Astrocyte (in vitro differentiated cells and primary cell): ENCODE measurements at places on chromosomes 3 and 15.
A peak's percentile ranks its signal among the peaks of the same experiment; 100 is the strongest.

GRCh38 chr3:45826321-45826720, 15.6 kb downstream of the LZTFL1 start:
- no peak for DNase-seq

- peak; percentile 19 for DNase-seq
These were observed 357.4 kb downstream of the TBL1XR1 start for GRCh38 chr3:176839901-176840300.

GRCh38 chr15:45184562-45185041, 3.2 kb downstream of the SHF start:
- no peak for DNase-seq

DNA sequence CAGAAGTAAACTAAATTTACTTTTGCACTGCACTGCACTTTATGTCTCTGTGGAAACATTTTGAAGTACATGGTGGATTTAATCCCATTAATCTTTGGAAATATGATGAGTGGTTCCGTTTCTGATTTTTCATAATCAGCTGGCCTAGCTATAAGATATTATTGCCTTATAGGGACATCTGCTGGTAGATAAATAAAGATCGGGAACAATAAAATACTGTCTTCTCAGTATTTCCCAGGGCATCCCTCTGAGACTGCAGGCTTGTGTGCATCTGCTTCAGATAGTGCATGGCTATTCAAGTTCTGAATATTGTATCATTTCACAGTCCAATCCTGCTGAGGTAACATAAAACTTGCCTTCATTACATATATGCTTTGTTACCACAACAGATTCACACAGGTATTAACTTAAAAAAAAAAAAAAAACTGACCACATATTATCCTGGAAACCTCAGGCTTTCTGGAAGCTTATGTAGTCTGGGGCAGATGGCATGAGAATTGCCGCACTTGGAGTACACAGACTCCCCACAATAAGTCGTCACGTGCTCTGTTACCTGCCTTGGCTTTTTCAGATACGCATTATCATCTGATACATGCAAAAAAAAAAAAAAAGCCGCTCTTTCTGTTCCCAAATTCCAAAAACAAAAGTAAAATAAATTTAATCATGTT, 330.8 kb upstream of the AGTR1 start:
- no peak for DNase-seq

GRCh38 chr15:99467853-99468464, 97.8 kb upstream of the MEF2A start:
- DNase-seq = peak; percentile 42

DNA sequence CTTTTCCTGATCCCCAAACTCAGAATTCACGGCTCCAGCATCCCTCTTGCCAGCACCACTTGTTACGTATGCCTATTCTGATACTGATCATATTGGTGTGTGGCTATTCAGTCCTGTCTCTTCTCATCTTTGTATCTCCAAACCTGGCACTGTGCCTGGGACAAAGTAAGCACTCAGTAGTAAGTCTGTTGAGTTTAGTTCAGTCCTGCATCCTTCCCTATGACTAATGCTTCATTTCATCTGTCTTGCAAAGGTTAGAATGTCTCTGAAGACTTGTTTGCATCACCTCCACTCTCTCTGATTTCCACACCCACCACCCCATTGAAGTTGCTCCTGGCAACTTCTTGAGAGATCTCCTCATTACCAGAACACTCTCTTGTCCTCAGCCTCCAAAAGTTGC, 80.3 kb downstream of the HMG20A start:
- DNase-seq = peak; percentile 32

GRCh38 chr3:178709051-178709450, 172.8 kb downstream of the KCNMB2 start:
- no peak for DNase-seq

DNA sequence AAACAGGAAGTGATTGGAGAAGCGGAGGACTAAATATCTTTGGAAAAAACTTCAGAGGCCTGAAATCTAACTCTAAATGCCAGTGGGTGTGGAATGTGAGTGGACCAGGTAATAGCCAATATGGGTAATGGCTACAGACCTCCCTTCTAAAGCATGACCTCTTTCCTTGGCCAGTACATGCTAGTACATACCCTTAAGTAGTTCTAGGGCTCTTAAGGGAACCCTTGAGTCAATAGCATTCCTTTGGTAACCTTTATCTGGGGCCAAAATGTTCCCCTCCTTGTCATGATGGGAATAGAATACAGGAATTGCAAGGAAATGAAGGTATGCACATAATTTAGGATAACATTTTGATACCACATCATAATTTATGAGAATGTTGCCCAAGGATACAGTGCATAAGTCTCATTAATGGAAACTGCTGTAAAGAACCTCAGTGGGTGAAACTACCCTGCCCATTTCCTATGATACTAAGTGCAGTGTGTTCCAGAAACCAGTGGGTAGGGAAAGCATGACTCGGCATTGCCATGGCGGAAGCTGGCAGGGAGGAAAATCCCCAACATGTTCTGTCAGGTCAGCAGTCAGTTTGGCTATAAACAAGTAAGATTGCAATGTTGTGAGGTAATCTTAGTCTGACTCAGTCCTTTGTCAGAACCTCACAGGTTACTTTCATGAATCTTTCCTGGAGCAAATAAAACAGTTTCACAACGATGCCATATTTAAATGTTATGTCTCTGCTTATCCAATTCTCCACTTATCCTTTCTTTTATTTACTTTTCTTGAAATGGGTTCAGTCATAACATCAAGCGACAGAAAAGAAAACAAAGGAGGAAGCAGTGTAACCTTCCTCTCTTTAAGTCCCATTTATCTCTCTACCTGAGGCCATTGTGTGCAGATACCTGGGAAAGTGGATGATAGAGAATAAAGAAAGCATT, 23.5 kb upstream of the RAP2B start:
- peak; percentile 95 for DNase-seq

DNA sequence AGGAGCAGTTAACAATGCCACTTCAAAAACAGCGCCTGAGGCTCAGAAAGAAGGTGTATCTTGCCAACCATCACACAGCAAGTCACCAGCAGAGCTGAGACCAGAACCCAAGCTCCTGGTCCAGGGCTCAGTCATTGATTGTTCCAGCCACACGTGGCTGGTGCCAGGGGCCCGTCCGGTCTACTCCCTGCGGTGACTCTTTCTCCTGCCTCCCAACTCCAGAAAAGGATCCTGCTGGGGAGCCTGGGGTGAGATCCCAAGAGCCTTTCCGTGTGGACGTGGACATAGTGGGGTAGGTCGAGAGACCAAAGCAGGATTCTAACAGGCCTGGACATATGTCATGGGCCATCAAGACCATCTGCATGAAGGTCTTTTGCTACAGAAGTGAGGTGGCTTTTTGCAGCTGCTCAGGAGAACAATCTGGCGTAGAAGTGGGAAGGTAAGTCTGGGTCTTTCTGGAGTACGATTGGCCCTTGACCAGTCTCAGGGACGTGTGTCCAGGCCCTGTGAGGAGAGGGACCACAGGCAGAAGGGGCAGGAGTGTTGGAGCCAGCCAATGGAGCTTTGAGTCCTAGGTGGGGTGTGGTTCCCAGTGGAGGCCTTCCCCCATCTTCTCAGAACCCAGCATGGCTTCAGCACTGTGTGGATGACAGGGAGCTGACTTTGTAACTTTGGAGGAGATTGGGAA, 105.4 kb downstream of the HMG20A start:
- DNase-seq = no peak

- DNase-seq = peak; percentile 45
These were observed 195.1 kb downstream of the GHSR start for GRCh38 chr3:172253200-172253599.

DNA sequence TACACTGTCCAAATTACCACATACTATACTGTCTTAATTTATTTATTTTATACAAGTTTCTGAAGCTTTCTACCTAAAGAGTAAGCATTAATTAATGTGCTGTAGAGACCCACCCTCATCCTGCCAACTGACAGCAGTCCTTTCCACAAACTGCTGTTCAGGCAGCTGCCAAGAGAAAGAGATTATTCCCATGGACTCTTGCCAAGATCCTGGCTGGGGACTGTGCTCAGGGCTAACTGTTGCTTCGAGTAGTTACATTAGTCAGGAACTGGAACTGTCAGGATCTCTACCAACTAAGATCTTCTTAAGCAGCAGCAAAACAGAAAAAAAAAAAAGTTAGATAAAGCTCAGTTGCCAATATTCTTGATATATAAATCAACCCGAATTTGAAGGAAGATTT, 398.8 kb downstream of the MECOM start:
- peak; percentile 47 for DNase-seq

DNA sequence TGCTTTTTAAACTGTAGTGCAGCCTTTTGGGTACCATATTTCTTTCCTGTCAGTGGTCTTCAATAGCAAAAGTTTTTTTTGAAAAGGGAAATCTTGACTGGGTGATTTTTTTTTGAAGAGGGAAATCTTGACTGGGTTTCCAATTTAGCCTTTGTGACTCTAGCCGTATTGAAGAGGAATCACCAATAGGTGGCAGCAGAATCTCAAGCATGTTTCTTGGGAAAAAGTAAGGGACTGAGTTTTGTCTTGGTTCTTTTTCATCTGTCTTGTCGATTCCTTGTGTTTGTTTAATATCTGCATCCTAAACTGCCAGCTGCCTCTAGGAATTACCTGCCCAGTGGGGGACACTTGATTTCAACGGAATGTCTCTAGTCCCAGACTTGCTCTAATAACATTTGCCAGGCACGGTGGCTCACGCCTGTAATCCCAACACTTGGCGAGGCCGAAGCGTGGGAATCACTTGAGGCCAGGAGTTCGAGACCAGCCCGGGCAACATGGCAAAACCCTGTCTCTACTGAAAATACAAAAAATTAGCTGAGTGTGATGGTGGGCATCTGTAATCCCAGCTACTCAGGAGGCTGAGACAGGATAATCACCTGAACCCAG, 89.2 kb downstream of the RBPMS2 start:
- DNase-seq = peak; percentile 18

DNA sequence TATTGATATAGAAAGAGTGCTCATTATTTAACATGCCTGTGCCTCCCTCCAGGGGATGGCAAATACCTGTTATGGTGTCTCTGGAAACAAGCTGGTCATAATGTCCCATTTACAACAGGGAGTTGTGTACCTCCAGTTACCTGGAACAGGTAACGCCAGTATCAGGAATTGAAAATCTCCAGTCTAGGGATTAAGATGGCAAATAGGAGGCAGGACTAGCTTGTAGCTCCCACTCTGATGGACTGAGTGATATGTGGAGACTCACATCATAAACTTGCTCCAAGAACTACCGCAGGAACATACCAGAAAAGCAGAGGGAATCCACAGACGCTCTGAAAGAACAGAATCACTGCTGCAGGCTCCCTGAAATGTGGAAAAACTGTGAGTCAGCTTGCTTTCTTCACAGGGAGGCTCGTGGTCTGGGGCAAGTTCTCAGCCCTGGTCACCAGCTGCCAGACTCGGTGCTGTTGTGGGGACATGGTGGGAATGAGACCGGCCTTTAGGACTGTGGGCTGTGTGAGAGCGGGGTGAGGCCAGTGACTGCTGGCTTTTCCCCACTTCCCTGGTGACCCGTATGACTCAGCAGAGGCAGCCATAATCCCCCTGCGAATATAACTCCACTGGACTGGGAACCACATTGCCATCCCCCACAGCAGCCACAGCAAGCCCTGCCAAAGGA, 97.4 kb downstream of the KCNAB1 start:
- DNase-seq = peak; percentile 79

DNA sequence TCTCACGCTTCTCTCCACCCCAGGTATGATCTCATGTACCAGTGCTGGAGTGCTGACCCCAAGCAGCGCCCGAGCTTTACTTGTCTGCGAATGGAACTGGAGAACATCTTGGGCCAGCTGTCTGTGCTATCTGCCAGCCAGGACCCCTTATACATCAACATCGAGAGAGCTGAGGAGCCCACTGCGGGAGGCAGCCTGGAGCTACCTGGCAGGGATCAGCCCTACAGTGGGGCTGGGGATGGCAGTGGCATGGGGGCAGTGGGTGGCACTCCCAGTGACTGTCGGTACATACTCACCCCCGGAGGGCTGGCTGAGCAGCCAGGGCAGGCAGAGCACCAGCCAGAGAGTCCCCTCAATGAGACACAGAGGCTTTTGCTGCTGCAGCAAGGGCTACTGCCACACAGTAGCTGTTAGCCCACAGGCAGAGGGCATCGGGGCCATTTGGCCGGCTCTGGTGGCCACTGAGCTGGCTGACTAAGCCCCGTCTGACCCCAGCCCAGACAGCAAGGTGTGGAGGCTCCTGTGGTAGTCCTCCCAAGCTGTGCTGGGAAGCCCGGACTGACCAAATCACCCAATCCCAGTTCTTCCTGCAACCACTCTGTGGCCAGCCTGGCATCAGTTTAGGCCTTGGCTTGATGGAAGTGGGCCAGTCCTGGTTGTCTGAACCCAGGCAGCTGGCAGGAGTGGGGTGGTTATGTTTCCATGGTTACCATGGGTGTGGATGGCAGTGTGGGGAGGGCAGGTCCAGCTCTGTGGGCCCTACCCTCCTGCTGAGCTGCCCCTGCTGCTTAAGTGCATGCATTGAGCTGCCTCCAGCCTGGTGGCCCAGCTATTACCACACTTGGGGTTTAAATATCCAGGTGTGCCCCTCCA, 19.1 kb downstream of the TYRO3 start:
- no peak for DNase-seq

DNA sequence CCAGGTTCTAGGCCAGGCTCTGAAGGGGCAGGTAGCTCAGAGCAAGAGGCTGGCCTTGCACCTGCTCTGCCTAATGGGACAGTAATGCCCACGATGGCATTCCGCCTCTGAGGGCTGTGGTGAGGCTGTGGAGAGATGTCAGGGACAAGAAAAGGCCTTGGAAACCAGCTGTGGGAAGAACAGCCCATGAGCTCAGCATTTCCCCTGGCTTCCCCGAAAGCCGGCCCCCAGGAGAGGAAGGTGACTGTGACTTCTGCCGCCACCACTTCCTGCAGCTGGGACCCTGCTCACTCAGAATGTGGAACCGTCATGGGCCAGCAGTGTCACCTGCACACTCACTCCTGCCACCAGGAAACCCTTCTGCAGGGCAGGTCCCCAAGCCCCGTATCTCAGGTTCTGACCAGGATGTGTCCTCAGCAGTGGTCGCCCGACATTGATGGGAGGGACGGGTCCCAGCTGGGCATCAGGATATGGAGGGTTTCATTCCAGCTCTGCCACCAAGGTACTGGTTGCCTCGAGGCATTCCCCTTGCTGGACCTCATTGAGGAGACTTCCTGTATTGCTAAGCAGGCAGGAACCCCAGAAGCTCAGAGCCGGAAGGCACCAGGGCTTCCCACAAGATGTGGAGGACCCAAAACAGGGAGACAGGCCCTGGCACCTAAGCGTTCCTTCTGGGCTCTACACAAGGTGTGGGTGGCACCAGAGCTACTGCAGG, 30.7 kb downstream of the SEMA7A start:
- no peak for DNase-seq

GRCh38 chr3:178718995-178719635, 182.9 kb downstream of the KCNMB2 start:
- DNase-seq = no peak

GRCh38 chr3:25885544-25885943, 95.7 kb downstream of the OXSM start:
- DNase-seq = peak; percentile 36

GRCh38 chr3:36455406-36455805, 75.1 kb downstream of the STAC start:
- DNase-seq = no peak

- DNase-seq = no peak
These were observed 74.8 kb downstream of the SCN5A start for GRCh38 chr3:38574411-38575278.

DNA sequence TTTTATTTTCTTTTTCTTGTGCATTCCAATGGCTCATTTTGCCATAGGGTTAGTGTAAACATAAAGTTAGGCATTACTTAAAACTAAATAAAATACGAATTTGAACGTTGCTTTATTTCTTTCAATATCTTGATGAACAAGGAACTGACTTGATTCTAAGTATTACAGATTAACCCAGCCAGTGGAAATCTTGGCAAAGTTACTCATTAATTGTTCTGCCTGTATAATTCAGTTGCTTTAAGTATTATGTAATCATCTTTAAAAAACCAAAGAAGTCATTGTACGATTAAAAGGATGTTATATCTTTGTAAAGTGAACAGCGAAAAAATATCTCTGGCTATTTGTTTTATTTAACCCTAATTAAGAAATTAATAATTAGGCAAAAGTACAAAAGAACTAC, 737.9 kb upstream of the BCHE start:
- no peak for DNase-seq
